Activated naive CD8-positive, alpha-beta T cell treated with anti-CD3 and anti-CD28 coated beads, Interleukin-2, amount 10 ng/mL, durations not matched to agents 7 days and 5 days (primary cell): ENCODE measurements at places on chromosomes 2 and 18. TPM values are rescaled to one million over a fixed set of nuclear protein-coding genes. Genes with fewer than 3 reads are reported as not detected.
A peak's percentile ranks its signal among the peaks of the same experiment; 100 is the strongest.

LHCGR gene
- total RNA-seq: not detected

VWC2L gene
- not detected for total RNA-seq

CFC1 gene
- total RNA-seq: not detected

C18orf54 gene
- 8.0 TPM for total RNA-seq

CUL3 gene
- total RNA-seq: 78.4 TPM

WDR75 gene
- total RNA-seq: 55.5 TPM

TUBA4B gene
- not detected for total RNA-seq

INPP1 gene
- total RNA-seq: 8.7 TPM

GRCh38 chr2:16665748-16666448, at the start of gene CYRIA:
CYRIA (minus strand) TSS chr2:16665834; CDS start chr2:16588119, 77,715 bp downstream.
- H3K27me3 ChIP-seq: peaks cover 43% of the 10 kb centered on the region
- H3K36me3 ChIP-seq: no peaks in the 10 kb centered on the region
- no peak within 1 kb of the TSS for H3K27ac ChIP-seq
- peak; percentile 65 for DNase-seq
- peak within 1 kb of the TSS; percentile 75 for H3K4me3 ChIP-seq

GRCh38 chr2:163133602-163134001, 295.0 kb upstream of the KCNH7 start:
- H3K27me3 ChIP-seq: no peaks in the 10 kb centered on the region
- H3K4me3 ChIP-seq: no peak overlapping the region
- H3K36me3 ChIP-seq: no peaks in the 10 kb centered on the region
- DNase-seq: no peak
- no peaks in the 10 kb centered on the region for H3K4me1 ChIP-seq

GRCh38 chr2:2237563-2237962, 93.5 kb downstream of the MYT1L start:
- H3K4me1 ChIP-seq: no peaks in the 10 kb centered on the region
- H3K27ac ChIP-seq: no peak overlapping the region
- H3K27me3 ChIP-seq: peaks cover 3% of the 10 kb centered on the region
- no peak for DNase-seq
- no peaks in the 10 kb centered on the region for H3K36me3 ChIP-seq

DNA sequence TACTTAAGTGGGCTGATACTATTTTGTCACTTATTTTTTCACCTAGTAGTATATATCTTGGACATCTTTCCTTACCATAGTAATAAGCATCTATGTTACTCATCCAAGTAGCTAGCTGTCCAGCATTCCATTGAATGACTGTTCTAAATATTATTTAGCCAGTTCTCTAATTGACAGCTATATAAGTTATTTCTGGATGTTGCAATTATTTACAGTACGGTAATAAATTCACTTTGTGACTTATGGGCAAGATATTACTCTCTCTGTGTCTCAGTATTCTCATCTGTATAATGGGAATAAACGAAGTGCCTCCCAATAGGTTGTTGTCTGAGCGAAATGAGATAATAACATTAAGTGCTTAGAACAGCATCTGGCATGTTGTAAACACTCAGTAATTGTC, 46.6 kb upstream of the AGAP1 start:
- DNase-seq: no peak
- H3K27ac ChIP-seq: no peak overlapping the region
- no peaks in the 10 kb centered on the region for H3K36me3 ChIP-seq
- H3K4me1 ChIP-seq: no peaks in the 10 kb centered on the region

DNA sequence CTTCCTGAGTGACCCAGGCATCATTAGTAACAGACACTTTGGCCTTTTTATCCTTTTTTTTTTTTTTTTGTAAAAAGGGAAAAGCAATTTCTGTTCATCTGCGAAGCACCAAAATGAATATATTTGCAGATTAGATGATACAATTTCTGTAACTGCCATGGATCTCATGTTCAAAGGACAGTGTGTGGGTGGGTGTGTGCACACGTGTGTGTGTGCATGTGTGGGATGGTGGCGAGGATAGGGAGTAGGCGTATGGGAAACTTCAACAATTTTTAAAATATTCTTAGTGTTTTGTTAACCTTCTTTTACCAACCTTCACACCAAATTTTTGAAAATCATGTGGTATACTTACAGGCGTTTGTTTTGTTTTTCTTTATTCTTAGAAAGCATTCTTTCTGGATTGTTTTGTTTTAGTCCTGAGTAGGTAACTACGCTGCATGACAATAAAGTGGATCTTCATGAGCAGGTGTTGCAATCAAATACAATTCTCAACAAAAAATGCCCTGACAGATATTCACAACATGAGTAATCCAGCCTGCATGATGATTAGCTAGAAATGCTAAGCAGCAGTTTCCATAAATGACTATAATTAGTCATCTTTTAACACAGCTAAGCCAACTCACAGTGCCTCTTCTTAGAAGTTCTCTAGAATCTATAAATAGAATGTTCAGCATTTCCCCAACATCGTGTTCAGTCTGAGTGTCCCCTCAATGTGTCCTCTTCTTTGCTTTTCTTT, 53.5 kb upstream of the RMDN2 start:
- peak overlapping the region; percentile 8 for H3K4me3 ChIP-seq
- H3K27ac ChIP-seq: peak overlapping the region; percentile 23
- no peak for DNase-seq
- H3K27me3 ChIP-seq: no peaks in the 10 kb centered on the region

DNA sequence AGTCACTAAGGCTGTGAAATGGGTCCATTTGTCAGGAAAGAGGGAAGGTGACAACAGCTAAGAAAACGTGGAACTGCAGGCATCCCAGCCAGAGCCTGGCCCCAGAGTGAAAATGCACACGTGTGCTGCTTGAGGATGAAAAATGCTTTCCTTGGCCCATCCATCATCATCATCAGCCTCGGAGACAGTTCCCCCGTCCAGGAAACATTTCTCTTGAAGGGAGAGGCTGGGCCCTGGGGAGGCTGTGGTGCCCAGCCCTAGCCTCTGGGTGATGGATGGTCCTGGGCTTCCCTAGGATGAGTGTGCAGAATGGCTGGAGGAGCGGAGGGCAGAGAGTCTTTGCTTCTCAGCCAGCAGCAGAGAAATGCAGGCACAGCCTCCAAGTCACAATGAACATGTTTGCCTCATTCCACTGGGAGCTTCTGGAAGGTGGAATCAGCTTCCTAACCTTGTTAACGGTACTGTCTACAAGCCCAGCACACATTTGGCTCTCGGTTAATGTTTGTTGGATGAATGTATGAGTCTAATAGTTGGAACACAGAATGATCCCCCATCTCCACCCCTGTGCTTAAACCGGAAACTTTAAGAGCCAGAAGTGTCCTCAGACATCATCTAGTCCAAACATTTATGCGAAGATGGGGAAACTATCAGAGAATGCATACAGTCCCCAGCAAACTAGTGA, 164.0 kb downstream of the RDH14 start:
- H3K36me3 ChIP-seq: no peaks in the 10 kb centered on the region
- H3K4me3 ChIP-seq: no peak overlapping the region
- H3K27ac ChIP-seq: no peak overlapping the region
- H3K27me3 ChIP-seq: peaks cover 5% of the 10 kb centered on the region

GRCh38 chr18:80086281-80086680, 22.8 kb upstream of the ADNP2 start:
- H3K27me3 ChIP-seq: peaks cover 5% of the 10 kb centered on the region
- H3K27ac ChIP-seq: no peak overlapping the region
- H3K4me3 ChIP-seq: no peak overlapping the region
- DNase-seq: no peak

DNA sequence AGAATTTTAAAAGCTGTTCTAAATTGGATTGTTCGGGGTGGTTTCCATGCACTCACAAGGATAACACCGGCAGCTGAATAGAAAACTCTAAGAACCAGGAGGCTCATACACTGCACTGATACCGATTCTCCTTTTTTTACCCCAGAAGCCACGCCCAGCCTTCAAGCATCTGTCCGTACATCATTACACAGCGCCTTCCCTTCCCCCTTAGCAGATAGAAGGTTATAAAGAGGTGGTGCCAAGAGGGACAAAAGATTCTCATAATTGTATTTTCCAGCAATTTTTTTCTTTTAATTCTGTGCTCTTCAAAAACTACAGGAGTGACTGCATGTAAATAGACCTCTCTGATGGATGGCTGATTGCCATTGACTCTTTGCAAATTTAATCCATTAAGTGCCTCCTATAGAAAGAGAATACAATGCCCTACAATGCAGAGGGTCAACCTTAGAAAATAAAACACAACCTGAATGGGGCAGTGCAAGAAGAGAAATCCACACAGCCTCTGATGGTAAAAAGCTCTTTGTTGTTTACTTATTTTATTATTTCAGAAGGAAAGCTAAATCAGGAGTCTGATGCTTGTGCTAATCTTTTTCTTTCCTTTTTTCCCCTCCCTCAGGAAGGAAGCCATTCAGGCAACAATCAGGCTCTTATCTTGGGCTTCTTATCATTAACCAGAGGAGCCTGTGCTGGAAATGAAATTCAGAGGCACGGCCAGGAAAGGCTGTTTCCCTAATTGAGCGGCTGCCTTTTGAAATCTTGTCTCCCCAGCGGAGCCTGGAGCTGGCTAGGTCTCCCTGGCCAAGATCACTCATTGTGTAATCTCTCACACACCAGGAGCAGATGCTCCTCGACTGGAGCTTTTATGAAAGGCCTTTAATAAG, 198.9 kb upstream of the NABP1 start:
- no peaks in the 10 kb centered on the region for H3K36me3 ChIP-seq
- peaks cover 8% of the 10 kb centered on the region for H3K27me3 ChIP-seq
- H3K4me3 ChIP-seq: no peak overlapping the region
- no peaks in the 10 kb centered on the region for H3K4me1 ChIP-seq

- no peaks in the 10 kb centered on the region for H3K36me3 ChIP-seq
- no peak for DNase-seq
- H3K27me3 ChIP-seq: peaks cover 33% of the 10 kb centered on the region
- no peak overlapping the region for H3K4me3 ChIP-seq
- no peak overlapping the region for H3K27ac ChIP-seq
- no peaks in the 10 kb centered on the region for H3K4me1 ChIP-seq
These were observed 5.0 kb upstream of the APCDD1 start for GRCh38 chr18:10449396-10449795.

DNA sequence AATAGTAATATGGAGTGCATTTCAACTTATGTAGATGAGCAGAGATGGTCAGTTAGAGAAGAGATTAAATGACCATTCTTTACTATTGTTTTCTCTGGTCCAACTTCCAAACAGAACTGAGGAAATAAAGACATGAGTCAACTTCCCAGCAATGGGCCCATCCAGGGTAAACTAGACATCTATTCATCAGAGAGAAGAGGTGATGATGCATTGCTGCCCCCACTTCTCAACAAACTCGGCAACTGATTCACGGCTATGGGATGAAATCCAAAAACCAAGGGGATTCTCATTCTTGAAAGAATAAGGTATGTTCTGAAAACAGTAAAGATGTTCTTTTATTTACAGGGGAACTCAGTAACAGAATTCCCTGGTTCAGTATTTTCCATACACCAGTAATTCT, 190.7 kb downstream of the RDH14 start:
- DNase-seq: no peak
- H3K4me1 ChIP-seq: no peaks in the 10 kb centered on the region
- no peak overlapping the region for H3K4me3 ChIP-seq
- peaks cover 18% of the 10 kb centered on the region for H3K27me3 ChIP-seq
- H3K27ac ChIP-seq: no peak overlapping the region

DNA sequence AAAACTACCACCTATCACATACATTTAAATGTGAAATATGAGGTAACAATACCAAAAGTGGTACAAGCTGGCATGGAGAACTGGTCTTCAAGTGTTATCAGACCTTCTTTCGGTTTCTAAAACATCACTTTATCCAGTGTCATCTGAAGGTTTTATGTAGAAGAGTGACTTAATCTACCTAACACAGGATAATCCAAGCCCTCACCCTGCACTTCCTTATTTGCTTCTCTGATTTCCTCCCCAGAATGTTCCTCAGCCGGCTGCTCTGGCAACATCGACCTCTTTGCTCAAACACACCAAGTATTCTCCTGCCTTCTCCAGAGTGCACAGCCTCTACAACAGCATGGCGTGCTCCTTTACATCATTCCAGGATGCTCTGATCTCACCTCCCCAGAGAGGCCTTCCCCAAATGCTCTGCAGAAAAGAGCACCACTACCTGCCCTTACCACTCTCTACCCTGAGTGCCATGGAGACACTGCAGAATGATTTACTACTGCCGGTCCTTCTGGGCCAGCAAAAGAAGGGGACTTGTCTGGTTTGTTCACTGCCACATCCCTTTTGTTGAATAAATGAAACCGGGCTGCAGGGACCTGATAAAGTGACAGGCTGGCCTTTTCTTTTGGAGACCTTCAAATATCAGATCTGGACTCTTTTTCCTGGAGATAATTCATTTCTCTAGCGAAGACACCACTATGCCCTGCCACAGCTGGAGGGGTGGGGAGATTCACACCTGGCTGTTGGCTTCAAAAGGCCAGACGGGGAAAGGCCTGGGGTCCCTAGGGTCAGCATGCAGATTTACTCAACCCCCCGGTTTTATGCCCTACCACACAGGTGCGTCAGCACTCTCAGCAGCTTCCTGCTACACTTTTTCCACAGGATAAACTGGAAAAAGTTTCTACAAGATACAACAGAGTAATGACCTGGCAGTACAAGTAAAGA, 42.0 kb downstream of the TTR start:
- no peak overlapping the region for H3K4me3 ChIP-seq
- H3K4me1 ChIP-seq: peaks cover 11% of the 10 kb centered on the region
- H3K27me3 ChIP-seq: peaks cover 3% of the 10 kb centered on the region
- no peaks in the 10 kb centered on the region for H3K36me3 ChIP-seq
- DNase-seq: no peak

DNA sequence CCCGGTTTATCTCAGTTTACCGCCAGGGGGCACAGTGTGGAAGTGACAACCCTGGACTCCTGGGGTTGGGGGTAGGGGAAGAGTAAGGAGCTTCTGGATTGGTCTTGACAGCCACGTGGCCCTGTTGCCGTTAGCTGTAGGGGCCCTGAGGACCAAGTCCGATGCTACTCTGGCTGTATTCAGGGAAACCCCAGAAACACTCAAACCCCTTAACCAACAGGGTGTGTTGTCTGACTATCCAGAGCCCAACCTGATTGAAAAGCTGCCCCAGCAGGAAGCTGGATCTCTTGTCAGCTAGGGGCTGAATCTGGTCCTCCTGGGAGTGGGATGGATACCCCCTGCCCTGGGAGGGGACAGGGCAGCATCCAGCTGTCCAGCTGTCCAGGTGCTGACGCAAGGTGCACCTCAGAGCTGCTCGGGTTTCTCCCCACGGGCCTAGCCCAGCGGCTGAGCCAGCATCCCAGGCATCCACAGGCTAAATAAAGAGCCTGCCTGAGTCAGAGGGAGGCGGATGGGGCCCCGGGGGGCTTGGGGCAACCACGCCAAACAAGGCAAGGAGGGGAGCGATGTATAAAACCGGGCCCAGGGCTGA, 3.1 kb upstream of the GMPPA start:
- H3K27me3 ChIP-seq: peaks cover 49% of the 10 kb centered on the region
- peaks cover 20% of the 10 kb centered on the region for H3K4me1 ChIP-seq

DNA sequence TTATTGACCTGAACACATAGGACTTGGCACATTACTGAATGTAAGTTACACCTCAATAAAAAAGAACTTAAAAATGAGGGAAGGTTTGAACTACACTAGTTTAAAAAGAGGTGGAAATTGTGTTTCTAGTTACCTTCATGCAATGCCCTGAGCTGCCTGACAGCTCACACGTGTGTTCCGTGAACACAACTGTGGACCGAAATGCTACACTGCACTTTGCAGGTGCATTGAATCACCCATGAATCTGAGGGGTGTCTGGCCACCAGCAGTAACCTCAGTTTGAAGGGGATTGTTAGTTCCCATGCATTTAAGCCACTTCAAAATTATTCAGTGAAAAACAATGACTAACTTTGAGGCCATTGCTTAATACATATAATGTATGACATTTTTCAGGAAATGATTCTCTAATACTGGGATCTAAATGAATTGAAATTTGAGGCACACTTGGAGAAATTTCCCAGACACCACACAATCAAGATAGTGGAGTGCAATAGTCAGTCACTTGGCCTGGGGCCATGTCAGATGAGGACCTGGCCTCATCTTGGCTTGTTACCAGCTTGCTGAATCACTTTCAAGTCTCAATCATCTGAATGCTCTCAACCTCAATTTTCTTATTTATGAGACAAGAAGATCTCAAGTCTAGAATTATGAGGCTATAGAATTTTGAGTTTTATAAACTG, 59.3 kb downstream of the MYL12B start:
- H3K36me3 ChIP-seq: no peaks in the 10 kb centered on the region
- no peak for DNase-seq
- H3K4me1 ChIP-seq: peaks cover 4% of the 10 kb centered on the region
